Astrocyte of the spinal cord (primary cell): ENCODE measurements at places on chromosomes 6 and 20.

- DNase-seq = peak; percentile 71
Measured at GRCh38 chr6:1481286-1481685, 91.9 kb downstream of the FOXF2 start.

GRCh38 chr6:121896363-121896762 is 460.9 kb downstream of the GJA1 start:
- no peak for DNase-seq

GRCh38 chr20:46928580-46929132 is 34.0 kb downstream of the EYA2 start:
- peak; percentile 26 for DNase-seq

DNA sequence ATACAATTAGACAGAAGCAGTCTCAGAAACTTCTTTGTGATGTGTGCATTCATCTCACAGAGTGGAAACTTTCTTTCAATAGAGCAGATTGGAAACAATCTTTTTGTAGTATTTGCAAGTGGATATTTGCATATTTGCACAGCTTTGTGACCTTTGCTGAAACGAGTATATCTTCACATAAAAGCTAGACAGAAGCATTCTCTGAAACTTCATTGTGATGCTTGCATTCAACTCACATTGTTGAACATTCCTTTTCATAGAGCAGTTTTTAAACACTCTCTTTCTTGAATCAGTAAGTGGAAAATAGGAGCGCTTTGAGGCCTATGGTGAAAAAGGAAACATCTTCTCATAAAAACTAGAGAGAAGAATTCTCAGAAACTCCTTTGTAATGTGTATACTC is 657.9 kb upstream of the ZNF337 start:
- no peak for DNase-seq

DNA sequence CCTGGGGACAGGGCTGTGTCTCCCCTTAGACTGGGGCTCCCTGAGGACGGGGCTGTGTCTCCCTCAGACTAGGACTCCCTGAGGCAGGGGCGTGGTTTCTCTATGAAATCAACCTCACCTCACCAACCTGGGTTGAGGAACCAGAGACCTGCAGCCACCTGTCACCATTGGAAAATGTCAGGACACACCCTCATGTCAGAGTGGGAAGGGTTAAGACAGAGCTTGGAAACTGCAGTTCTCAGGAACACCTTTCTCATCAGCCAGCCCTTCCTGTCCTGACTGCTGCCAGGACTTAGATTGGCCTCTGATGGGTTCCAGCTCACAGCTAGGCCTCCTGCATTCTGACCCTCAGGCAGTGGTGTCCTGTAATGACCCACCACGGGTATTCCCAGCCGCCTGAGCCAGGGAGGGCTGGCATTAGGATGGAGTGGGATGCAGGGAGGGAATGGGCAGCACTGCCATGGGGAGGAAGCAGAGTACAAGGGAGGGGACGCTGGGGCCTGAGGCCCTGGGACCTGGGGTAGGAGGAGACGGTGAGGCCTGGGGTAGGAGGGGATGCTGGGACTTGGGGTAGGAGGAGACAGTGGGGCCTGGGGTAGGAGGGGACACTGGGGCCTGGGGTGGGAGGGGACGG is 76.3 kb downstream of the MRPL14 start:
- no peak for DNase-seq

GRCh38 chr6:31805939-31806469 is 762 bp downstream of the LSM2 start:
- DNase-seq = no peak

DNA sequence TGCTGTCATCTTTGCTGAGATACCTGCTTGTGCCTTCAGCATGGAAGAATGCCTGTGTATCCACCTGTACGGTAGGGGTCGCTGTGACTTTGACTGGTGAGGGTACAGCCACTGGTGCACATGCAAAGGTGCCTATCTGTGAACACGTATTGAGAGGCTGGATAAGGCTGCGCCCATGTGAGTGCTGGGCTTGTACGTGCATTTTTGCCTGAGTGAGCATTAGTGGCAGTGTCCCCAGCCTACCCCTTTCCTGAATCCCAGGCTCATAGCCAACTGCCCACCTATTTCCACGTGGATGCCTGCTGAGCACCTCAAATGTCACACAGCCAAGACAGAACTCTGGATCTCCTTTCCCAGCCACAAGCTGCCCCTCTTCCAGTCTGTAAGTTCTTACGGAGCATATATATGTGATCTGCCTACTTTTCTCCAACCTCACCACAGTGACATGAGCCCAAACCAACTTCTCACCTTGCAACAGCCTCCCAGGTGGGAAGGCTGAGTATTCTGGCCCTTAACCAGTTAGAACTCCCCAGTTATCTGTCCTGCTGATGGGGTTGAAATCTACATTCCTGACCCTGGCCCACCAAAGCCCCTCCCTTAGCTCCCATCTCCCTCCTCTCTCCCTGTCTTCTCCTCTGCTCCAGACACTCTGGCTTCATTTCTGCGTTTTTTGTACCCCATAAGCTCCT is 1.1 kb upstream of the SLC2A10 start:
- DNase-seq = no peak

- no peak for DNase-seq
Measured at GRCh38 chr6:6993503-6994237, 114.1 kb upstream of the RREB1 start.

DNA sequence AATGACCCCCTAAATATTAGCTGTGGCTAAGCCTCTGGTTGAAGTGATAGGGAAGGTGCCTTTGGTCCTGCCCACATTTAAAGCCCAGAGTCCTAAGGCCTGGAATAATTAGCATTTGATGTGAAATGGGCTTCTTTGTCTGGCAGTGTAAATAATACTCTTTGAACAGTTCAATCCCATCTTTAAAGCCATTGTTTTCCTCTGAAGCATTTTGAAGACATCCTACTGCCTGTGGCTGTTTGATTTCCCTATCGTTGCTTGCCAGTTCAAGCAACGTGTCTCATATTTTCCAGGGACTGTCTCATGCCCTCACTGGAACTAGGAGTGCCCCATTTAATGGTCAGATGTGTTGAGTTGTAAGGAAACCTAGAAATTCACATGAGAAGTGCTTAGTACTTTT is 89.3 kb upstream of the BTN3A2 start:
- DNase-seq = no peak

DNA sequence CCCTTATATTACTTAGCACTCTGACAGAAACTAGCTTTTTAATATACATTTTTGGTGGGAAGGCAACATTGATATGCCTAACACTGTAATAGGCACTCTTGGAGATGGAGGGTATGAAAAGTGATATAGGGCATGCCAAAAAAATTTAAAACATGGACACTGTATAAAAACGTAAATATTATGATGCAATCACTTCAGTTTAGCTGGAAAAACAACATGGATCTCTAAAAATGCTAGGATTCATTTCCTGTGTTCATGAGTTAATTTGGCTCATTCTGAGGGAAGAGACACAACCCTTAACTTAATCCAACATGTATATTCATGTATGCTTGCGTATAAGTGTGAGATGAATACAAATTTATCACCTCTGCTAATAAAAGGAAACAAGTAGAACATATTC is 157.3 kb upstream of the TFAP2D start:
- no peak for DNase-seq

- peak; percentile 35 for DNase-seq
Measured at GRCh38 chr6:44512868-44513741, 125.6 kb downstream of the CDC5L start.

DNA sequence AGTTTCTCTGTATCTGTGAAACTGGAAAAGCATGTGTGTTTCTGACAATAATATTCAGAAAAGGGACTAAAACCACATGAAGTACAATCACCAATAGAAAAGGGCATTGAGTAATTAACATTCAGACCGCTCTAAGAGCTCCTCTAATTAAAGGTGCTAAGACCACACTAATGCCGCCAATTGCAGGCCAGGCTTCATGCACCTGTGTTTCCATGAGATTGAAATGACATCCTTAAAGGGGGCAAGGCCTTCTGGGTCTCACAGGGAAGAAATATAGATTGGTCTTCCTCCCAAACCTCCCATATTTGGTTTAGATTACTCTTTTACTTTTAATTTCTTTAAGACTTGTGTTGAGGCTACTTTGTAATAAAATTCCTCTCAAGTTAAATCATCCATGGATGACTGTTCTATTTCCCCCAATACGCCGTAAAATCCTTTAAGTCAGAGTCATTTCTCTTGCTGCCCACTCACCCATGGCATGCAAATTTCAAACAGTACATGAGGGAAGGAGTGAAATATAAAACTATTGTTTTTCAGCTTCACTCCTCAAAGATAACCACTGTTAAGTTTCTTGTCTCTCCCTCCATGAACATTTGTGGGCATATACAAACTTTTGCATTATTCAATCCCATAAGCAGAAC is 110.6 kb downstream of the UBE3D start:
- peak; percentile 79 for DNase-seq

DNA sequence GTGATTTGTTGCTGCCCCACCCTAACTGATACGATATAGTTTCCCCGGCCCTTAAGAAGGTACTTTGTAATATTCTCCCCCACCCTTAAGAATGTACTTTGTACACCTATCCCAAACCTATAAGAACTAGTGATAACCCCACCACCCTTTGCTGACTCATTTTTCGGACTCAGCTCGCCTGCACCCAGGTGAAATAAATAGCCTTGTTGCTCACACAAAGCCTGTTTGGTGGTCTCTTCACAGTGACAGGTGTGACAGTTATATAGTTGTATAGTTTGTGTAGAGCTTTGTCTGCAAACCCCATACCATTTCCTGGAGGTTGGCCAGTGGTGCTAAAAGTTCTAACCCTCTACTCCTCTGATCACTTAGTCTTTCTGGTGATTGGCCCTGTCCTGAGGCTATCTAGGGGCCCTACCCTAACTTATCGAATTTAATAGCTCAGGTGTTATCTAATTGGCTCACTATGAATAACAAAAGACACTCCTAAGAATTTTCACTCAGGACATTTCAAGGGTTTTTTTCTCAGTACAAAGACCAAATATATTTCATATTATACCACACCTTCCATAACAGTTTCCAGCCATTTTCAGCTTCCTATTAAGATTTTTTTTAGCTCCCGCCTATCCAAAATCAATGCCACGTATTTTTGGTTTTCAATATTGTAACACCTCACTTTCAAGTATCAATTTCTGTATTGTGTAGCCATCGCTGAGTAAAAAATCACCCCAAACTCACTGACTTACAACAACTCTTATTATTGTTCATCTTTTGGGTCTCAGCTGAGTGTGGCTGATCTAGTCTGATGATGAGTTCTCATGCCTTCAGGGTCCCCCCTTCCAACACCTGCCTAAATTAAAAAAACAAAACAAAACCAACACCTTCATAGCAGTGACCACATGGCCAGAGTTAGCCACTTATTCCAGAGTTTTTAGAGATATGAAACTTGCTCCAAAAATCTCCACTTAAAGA is 9.8 kb upstream of the BTN1A1 start:
- no peak for DNase-seq

DNA sequence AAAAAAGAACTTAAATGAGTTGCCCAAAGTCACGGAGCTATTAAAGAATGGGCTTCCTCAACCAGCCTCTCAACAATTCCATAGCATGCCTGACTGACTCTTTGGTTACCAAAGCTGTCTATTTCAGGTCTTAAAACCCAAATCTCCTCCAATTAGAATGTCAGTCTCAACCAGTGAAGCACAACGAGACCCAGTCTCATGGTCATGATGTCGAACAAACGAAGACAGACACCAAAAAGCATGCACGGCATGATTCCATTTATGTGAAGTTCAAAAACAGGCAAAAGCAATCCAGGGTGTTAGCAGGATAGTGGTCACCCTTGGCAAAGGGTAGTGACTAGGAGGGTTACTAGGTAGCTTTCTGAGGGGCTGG is 16.3 kb upstream of the PTPN1 start:
- no peak for DNase-seq

- no peak for DNase-seq
Measured at GRCh38 chr20:37390891-37391525, 45.1 kb downstream of the SRC start.

DNA sequence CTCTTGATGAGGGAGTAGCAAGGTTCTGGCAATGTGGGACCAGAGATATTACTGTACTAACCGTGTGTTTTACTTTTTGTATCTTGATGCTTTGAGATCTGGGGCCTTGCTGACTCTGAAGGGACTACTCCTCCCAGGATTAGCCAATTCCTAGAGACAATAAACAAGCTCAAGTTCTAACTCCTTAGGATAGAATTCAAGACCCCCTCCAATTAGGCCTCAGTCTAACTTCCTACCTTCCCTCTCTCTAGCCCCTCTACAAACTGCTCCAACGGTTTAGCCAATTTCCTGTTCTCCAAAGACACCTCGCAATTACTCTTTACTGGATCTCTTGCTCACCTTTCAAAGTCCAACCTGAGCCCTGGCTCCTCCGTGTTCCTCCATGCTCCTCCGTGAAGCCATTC is 158.7 kb upstream of the JARID2 start:
- no peak for DNase-seq

- DNase-seq = no peak
Measured at GRCh38 chr20:48155268-48155667, 370.0 kb upstream of the SULF2 start.

- no peak for DNase-seq
Measured at GRCh38 chr6:125102411-125102810, 51.2 kb upstream of the TPD52L1 start.

DNA sequence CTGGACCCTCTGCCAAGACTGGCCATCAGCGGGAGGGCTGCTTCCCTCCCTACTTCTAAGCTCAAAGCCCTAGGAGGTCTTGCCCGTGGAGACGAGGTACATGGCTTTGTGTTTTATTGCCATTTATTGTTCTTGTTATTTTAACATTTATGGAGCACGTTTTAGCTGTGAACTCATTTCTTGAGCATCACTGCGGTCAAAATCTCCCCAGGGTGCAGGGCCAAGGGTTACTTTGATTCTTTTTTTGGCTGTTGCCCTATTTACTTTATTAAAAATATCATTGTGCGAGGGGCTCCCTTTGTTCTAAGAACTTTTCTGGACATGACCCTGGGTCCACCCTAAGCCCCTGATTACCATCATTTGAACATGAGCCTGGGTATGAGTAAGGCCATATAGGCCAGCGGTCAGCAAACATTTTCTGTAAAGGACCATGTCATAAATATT is 51.6 kb downstream of the EYA2 start:
- peak; percentile 94 for DNase-seq
